ENCODE measurements at places on chromosomes 12 and 14.
A peak's percentile ranks its signal among the peaks of the same experiment; 100 is the strongest.

DNA sequence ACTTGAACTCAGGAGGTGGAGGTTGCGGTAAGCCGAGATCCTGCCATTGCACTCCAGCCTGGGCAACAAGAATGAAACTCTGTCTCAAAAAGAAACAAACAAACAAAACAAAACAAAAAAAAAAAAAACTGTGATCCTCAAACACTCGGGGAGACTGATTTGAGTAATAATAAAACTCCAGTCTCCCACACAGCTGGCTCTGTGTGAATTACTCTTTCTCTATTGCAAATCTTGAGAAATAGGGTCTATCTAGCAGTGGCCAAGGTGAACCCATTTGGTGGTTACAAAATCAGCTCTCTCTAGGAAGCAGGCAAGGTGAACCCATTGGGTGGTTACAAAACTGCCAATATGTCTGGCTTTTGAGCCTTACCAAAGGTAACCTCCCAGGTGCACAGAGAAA lies 6.0 kb upstream of the ACOT6 start:
- DNase-seq = no peak

DNA sequence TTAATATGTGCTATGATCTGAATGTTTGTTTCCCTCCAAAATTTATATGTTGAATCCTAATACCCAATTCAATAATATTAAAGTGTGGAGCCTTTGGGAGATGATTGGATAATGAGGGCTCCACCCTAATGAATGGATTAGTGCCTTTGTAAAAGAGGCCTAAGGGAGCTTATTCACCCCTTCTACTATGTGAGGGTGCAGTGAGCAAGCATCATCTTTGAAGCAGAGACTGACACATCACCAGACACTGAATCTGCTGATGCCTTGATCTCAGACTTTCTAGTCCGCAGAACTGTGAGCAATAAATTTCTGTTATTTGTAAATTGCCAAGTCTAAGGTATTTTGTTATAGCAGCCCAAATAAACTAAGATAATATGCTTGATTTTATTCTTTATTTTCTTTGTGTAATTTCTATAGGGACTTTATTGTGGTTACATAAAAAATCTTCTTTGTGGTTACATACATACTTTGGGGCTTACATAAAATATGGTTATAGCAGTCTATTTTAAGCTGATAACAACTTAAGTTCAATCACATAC lies 131.1 kb upstream of the SLC38A2 start:
- DNase-seq = no peak

DNA sequence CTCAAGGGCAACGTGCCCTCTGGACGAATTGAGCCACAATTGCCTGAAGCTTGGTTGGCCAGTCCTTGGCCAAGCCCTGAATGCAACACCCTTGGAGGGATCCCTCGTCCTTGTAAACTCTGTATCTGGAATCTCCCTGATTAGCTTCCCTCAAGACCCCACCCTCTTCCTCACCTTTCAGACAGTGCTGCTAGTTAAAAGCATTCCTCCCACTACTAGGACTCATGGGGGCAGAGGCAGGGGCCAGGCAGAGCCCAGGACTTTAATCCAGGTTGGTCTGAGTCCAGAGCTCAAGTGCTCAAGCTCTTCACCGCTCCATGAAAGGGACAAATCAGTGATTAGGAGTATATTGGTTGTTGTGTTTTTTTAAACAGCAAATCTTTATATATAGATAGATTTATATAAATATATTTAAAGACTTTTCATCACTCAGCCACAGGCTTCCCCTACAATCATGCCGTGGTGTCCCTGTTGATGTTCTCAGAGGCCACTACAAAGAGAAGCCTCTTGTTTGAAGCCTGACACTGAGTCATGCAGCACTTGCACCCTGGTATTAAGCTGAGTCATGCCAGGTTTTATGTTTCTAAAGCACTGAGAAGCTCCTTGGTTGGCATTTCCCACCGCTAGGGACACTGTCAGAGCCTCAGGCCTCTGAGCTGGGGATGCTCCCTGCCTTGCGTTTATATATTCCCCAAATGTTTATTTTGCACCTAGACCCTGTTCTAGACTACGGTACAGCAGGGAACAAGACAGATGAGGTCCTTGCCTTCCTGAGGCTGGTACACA lies 53.8 kb upstream of the GSC start:
- peak; percentile 23 for DNase-seq

DNA sequence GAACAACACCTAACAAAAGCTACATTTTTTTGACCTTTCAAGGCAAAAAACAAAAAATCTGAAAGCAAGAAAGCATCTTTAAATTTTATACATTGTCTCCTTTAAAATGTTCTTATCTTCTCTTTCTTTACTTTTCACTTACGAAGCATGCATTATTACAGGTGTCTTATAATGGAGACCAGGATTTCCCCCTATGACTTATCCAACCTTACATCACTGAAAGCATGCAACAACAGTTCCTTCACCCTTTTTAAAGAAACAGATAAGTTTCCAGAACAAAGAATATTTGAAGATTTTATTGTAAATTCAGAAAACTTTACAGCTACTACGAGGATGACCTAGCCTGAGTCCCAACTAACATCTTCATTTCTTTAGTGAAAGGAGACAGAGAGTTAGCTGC lies 277.2 kb downstream of the AKAP6 start:
- DNase-seq = no peak

- no peak for DNase-seq
Measured at GRCh38 chr14:77911356-77911755, 111.4 kb downstream of the ADCK1 start.

GRCh38 chr14:105563347-105563737 lies 37.0 kb downstream of the TMEM121 start:
- DNase-seq = no peak

DNA sequence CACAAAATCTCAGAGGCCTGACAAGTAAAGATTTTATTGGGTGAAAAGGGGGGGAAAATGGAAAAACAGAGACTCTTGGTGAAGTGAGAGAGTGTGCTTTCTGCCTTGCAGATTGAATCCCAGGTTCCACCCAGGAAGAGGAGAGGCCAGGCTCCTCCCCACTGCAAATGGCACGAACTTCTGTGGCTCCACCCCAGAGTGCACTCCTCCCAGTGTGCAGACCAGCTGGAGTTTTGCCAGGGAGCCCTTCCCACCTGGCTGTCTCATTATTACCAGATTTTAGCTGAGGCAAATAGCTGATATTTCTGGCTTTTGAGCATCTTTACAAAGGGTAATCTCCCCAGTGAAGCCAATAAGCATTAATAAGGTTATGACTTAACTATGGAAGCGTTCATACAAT lies 51.9 kb downstream of the TESPA1 start:
- peak; percentile 68 for DNase-seq

DNA sequence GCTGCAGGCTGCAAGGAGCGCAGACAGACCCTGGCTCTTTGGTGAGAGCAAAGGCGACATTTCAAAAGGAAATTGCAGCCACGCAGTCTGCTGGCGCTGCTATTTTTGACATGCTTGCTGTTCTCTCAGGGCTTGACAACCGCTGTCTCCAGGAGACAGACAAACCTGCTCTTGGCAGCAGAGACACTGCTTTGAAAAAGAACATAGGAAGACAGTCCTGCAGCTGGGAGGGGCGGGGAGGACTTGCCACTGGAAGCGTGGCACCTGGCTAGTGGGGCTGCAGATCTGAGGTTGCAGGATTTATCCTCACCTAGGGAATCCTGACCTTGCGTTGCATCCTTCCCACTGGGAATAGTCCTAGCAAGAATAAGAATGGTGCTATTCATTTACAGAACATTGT lies 91.8 kb upstream of the KCNA1 start:
- DNase-seq = no peak

DNA sequence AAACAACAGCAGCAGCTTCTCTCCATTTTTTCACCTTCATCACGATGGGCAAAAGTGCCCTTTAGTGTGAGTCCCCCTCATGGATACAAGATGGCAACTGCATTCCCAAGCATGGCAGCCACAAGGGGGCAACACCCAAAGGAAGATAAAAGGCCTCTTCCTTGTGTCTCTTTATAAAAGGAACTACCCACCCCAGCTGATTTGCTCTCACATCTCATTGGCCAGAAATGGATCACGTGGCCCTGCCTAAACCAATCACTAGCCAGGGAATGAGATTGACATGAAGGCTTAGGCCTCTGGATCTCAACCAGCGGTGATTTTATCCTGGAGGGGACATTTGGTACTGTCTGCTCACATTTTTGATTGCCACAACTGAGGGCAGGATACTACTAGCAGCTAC lies 21.9 kb upstream of the IFT81 start:
- peak; percentile 98 for DNase-seq

- no peak for DNase-seq
Measured at GRCh38 chr12:132160016-132160415, 15.8 kb downstream of the NOC4L start.

DNA sequence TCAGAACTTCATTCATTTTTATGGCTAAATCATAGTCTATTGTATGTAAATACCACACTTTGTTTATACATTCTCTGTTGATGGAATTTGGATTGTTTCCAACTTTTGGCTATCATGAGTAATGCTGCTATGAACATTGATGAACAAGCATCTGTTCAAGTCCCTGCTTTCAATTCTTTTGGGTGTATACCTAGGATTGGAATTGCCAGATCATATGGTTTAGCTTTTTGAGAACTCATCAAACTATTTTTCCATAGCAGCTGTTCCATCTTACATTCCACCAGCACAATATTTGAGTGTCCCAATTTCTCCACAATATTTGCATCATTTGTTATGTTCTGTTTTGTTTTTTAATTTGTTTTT lies 52.3 kb upstream of the CCND2 start:
- DNase-seq = peak; percentile 53

- DNase-seq = peak; percentile 7
Measured at GRCh38 chr12:132178316-132178715, 34.1 kb downstream of the NOC4L start.

- DNase-seq = no peak
Measured at GRCh38 chr14:92463141-92463540, 50.4 kb upstream of the RIN3 start.

DNA sequence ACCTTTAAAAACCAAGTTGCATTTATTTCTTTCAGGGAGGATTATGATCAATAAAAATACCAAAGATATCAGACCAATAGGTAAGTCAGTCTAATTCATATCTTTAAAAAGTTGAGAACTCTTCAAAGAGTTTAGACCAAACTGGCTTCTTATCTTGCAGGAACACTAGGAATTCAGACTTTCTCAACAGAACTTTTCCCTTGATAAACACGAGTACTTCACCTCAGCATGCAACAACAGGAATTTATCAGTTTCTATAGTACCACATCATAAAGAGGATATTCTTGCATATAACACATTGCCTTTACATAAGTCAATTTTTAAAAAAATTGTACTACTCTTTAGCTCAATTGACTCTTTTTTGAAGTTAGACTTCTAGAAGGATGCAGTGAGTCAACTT lies 68.2 kb downstream of the DNAI7 start:
- DNase-seq = peak; percentile 32

- no peak for DNase-seq
Measured at GRCh38 chr14:49593016-49593415, 5.7 kb upstream of the LRR1 start.

DNA sequence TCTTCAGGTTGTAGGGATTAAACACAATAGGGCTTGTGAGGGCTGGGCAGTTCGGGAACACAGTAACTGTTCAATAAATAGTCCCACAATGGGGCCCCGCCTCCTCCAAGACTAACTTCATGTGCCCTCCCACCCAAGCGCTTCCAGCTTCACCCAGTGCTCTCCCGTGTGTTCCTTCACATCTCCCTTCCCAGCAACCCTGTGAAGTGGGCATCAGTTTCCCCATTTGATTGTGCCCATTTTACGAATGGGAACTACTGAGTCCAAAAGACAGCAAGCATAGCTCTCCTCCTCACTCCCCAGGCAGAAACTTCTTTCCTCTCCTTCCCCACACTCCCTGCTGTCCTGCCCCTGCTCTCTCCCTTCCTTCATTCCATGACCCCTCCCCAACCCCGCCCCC lies 6.2 kb upstream of the TRPV4 start:
- no peak for DNase-seq

DNA sequence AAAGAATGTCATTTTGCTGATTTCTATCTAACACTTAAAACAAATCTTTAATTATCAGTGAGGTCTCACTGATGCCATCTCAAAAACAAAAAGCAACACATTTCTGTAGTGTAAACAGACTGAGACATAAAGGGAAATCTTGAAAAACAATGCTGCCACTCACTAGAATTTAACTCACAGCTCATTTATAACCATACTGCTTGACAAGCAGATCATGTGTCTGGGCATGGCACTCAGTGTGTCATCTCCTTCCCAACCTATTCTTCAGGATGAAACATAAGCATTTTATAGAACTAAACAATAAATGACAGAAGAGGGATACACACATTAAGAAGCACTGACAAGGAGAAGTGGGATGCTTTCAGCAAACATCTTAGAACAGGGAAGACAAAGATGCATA lies 22.4 kb downstream of the ATF7 start:
- DNase-seq = no peak

DNA sequence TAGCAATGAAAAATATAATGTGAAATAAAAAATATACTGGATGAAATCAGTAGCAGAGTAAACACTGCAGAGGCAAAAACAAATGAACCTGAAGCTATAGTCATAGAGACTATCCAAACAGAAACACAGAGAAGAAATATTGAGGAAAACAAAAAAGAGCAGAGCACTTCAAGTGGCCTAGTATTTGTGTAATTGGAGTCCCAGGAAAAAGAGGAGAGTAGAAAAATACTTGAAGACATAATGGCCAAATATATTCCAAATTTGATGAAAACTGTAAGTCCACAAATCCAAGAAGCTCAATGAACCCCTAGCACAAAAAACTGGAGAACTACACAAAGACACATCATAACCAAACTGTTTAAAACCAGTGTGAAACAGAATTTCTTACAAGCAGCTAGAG lies 37.2 kb upstream of the CTDSP2 start:
- no peak for DNase-seq

DNA sequence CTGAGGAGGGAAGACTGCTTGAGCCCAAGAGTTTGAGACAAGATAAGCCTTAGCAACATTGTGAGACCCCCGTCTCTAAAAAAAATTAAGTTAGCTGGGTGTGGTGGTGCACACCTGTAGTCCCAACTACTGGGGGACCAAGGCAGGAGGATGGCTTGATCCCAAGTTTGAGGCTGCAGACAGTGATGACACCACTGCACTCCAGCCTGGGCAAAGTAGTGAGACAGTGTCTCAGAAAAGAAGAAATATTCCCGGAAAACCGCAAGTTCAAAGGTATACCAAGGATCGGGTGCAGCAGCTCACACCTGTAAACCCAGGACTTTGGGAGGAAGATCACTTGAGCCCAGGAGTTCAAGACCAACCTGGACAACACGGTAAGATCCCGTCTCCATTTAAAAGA lies 5.8 kb downstream of the PTGES3 start:
- no peak for DNase-seq

- DNase-seq = no peak
Measured at GRCh38 chr12:113087193-113087592, 30.7 kb downstream of the DTX1 start.

- DNase-seq = no peak
Measured at GRCh38 chr12:97223419-97223818, 239.2 kb upstream of the RMST start.

DNA sequence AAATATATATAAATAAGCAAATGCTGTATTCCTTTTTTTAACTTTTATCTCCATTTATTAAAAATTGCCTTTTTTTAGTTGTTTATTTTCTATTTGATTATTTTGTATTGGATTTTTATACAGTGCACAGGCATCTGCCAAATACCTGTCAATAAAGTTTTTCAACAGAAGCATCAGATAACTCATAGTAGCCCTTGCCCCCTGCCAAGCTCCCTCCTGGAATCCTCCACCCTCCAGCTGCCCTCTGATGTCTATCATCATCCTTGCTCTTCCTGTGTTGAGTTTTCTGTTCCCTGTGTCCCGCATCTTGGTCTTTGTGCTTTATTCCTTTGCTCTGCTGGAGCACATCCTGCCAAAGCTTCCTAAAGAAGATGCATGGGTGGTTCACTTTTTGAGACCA lies 16.6 kb downstream of the GLRX5 start:
- no peak for DNase-seq

GRCh38 chr12:71782017-71782416 lies 27.4 kb downstream of the RAB21 start:
- DNase-seq = peak; percentile 78

All from OCI-M1 (cell line).